SJSA1 (cell line): ENCODE measurements at places on chromosomes 3 and 15.

- DNase-seq, result no peak
These were observed 184.0 kb upstream of the SATB1 start for GRCh38 chr3:18609187-18609586.

GRCh38 chr3:14647976-14648955, 3.3 kb upstream of the CCDC174 start:
- DNase-seq, result no peak

DNA sequence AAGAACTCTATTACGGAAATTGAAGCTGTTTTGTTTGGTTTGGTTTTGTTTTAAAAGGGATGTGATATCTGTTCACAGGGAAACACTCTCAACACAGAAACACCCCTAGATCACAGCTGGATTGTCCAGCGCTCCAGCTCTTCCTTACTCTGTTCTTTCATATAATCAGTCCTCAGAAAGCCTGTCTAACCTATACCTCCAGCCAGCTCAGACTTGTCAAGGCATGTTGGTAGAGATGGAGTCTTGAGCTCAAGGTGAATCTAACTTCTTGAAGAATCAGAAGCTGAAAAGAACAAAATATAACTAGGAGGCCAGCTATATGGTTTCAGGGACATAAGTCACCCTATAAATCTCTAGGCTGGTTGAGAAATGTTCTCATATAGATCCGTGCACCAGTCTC, 110.2 kb upstream of the EPHA3 start:
- DNase-seq, result no peak

DNA sequence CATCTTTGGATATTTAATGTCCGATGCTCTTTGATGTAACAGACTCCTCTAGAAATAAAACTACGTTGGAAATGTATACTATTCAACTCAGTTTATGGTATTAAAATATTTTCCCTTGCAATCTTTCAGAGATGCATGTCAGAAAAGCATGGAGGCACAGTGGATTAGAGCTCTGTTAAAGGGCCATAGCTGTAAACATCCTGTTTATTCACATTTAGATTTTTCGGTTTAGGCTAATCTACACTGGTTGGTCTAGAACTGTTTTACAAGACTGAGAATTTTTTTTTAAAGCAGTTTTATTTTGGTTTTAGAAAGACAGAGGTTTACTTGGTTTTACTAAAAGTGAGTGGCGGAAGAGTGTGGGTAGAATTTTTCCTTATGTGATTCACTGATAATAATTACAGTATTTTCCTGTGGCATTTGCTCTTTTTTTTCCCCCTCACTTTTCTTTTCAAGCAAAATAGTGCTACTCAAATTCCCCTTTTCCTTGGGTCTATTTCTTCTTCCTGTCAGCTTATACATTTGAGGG, 132.1 kb downstream of the IL1RAP start:
- DNase-seq, result no peak

DNA sequence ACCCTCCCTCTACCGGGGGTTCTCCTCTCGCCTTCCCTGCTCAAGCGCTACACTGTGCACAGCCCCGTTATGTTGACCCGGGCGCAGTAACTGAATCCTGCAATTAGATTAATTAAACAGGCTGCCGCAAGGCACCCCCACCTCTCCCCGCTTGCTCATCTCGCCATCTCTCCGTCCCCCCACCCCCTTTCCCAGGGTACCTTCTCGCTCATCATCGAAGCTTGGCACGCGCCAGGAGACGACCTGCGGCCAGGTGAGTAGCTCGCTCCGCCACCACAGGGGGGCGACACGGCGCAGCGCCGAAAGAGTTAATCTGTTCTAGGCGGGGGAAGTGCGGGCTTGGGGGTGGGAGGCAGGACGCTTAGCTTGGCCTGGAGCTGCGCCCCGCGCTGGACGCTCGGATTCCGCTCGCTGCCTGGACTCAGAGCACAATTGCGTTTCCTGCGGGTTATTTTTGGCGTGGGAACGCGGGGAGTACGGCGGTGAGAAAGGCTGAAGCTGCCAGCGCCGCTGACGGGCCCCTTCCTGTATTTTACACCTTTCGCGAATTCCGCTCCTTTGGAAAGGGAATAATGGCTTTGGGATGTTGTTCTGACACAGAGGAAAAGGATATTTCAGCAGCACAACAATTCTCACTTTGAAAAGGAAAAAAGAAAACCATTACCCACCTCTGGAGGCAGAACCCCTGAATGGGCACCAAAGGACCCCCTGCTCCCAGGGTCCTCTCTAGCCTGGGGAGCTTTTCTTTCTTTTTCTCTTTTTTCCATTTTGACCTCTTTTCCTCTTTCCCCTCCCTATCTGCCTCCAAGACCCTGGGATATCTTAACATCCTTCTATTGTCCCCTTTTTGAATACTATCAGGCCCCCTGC, 1.5 kb downstream of the DLL4 start:
- no peak for DNase-seq

DNA sequence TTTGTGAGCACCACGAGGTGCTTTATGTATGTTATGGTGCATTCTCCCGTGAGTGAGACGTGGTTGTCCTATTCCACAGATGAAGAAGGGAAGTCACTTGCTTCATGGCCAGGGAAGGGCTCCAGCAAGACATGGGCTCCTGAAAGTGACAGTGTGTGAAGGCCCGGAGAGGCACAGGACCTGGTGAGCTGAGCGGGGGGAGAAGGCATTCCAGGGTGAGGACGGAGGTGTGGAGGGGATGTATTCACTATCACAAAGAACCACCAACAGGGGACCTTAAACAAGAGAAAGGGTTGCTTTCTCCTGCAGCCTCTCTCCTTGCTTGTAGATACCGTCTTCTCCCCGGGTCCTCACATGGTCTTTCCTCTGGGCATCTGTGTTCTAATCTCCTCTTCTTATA, 139.1 kb downstream of the FBLN2 start:
- DNase-seq, result no peak

GRCh38 chr3:196063049-196063448, 18.8 kb downstream of the TFRC start:
- DNase-seq, result no peak

GRCh38 chr3:191415566-191415965, 45.4 kb upstream of the PYDC2 start:
- DNase-seq, result no peak

DNA sequence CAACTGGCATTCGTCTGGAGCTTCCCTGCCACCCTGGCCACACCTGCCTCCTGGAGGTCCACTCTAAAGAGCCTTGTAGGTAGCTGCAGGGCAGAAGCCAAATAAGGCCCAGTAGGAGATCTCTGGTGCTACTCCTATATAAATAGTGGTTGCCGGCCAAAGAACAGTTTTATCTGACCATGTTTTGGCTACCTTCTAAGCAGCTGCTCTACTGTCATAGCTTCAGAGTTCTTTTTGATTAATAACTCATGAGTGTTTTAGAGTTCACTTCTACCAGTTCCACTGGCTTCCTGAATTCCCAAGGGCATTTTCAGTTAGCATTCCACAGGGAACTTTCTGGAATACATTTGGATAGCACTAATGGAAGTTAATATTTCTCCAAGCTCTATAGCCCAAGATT, 154.6 kb downstream of the B3GALNT1 start:
- no peak for DNase-seq

GRCh38 chr3:171936191-171936841, 93.2 kb downstream of the TMEM212 start:
- DNase-seq, result no peak

DNA sequence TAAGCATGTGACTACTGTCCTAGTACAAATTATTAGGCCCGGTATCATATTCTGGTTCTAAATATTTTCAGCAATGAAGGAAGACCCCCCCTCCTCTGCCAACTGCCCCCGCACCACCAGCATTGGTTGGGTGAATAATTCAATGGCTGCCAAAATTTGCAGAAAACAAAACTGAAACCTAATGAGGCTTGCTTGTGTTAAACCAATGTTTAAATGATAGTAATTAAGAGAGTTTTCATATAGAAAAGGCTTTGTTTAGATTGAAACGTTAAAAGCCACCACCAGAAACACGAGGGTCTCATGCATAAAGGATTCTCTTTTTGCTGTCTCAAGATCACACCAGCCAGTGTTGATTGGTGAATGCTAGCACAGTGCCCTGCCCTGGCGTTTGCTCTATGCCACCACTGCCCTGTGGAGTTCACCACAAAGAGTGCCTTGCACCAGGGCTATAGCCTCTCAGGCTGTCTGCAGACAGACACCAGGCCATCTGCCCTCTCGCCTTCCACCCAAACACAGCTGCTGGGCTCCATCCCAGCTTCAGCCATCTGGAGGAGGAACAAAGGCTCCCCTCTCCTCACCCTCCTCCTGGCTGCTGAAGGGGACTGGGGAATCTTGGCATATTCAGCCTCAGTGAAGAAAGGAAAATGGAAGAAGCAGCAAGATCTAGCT, 200.3 kb upstream of the PFN2 start:
- DNase-seq, result no peak

DNA sequence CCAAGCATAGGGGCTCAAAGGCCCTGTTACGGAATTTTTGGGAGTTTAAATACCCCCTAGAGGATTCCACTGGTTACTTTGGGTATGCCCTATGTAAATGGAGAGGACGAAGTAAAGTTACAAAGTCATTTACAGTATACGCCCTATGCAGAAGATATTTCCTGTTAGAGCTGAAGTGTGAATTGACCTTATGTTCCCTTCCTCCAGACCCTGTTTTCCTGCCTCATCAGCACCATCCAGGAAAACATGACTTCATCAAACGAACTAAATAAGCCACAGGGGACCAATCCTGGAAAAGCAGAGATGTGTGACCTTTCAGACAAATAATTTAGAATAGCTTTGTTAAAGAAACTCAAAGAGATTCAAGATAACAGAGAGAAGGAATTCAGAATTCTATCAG, 177.4 kb downstream of the SQOR start:
- DNase-seq, result no peak

DNA sequence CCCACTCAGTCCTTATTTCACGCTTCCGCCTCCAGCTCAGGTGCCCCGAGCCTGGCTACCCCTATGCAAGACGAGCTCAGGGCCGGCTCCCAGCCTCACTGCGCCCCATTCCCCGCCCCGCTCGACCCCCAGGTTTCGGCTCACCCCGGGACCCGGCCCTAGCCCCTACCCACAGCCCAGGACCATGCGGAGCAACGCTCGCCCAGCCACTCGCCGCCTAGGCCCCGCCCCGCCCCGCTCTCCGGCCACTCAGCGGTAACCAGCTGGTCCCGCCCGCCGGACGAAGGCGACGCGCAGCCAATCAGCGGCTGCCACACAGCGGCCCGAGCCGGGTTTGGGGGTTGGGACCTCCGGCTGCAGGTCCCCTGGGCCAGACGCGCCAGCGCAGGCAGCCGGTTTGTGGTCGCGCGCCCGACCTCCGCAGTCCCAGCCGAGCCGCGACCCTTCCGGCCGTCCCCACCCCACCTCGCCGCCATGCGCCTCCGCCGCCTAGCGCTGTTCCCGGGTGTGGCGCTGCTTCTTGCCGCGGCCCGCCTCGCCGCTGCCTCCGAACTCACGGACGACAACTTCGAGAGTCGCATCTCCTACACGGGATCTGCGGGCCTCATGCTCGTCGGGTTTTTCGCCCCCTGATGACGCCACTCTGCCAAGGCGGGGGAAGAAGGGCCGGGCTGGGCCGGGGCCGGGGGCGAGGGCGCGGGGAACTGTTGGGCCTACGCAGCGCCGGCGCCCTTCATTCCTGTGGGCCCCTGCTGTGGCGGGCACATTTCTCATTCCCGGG, at the start of gene CATSPER2:
TSS of gene CATSPER2 (minus strand) at position 196 of the 781 bp plus-strand sequence. CDS start 783 bp downstream, outside the sequence.
- no peak for DNase-seq

DNA sequence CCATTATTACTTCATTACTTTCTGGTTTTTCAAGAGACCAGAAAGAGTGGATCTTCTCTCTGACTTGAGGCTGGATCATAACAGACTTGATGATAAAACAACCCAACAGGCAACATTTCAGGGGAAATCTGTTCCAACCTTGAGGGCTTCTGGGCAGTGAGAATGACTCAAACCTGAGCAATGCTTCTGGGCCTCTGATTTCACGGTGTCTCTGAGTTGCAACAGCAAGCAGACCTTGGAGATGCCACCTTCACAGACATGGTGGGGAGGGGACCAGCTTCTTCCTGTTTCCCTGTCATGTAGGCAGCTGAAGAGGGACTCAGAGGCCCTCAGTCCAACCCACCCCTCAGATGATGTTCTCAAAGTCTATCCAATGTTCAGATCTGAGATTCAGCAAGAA, 104.0 kb downstream of the ABHD5 start:
- DNase-seq, result no peak

DNA sequence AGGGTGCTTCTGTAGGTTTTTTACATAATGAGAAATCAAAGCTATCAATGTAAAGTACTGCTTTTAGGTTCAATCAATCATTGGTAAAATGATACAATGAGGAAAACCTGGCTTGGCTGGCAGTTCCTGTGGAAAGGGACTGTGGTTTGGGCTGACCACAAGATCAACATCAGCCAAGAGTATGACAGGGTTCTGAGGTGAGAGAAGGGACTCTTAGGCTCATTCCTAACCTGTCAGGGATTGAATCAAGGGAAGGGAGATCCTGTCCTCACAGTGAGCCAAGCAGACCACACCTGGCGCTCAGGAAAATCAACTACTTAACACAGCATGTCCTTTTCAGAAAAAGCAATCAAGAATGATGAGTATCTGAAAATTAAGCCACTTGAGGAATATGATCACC, 111.1 kb downstream of the MAGI1 start:
- DNase-seq, result no peak

DNA sequence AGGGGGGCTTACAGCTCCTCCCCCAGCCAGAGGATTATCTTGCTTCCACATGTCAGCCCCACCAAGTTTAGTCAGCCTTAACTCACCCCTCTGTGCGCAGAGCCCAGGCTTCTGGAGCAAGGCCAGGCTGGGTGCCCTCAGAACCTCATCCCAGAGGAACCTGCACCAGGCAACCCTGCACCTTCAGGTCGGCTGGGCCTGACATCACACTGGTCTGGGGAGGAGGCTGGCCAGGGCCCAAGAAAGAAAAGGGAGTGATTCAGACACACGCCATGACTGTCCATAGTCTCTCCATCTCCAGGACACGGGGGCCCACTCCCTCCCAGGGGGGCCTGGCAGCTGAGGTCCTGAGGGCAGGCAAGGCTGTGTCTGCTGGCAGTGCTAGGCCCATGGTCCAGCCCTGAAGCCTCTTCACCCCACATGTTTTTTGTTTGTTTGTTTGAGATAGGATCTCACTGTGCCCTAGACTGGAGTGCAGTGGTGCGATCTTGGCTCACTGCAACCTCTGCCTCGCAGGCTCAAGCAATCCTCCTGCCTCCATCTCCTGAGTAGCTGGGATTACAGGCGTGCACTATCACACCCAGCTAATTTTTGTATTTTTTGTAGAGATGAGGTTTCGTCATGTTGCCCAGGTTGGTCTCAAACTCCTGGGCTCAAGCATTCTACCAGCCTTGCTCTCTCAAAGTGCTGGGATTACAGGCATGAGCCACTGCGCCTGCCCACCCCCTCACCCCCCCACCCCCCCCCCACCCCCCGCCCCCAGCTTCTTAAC, 11.1 kb downstream of the TNK2 start:
- no peak for DNase-seq

GRCh38 chr3:84125760-84126159, 833.0 kb upstream of the CADM2 start:
- no peak for DNase-seq

- no peak for DNase-seq
These were observed 29.6 kb downstream of the SFMBT1 start for GRCh38 chr3:53016236-53016635.
